ENCODE measurements at places on chromosomes 2 and 18.

DNA sequence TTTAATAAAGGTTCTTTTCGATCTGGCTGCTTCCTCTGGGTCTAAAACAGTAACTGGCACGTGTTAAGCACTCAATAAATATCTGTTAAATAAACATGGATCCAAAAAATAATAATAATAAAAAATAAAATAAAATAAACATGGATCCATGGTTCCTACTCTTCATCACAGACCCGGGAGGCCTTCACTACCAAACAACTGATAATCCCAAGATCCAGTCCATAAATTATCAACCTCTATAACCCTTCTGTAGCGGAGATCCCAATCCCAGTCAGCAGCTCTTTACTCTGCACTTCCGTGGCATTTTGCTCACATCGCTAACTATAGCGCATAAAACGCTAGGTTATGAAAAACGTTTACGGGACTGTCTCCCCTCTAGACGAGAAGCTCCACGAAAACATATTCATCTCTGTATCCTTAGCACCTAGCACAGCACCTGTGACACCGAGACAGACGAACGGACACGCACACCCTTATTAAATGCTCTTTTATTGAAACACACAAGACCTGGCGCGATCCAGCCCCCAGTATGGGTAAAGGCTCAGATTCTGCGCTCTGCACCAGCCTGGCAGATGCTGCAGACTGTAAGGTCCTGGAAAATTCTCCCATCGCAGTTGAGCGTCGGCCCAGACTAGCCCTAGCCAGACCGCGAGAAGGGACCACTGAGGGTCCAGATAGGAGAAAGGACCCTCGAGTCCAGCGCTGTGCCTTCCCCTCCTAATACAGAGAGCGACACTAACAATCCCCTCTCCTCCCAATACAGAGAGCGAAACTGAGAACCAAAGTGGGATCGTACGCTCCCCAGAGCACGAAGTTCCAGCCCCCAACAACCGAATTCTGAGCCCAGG, 770 bp downstream of the NBAS start:
- peak; percentile 15 for DNase-seq

- DNase-seq = no peak
These were observed 288.6 kb downstream of the MYCN start for GRCh38 chr2:16228951-16229350.

DNA sequence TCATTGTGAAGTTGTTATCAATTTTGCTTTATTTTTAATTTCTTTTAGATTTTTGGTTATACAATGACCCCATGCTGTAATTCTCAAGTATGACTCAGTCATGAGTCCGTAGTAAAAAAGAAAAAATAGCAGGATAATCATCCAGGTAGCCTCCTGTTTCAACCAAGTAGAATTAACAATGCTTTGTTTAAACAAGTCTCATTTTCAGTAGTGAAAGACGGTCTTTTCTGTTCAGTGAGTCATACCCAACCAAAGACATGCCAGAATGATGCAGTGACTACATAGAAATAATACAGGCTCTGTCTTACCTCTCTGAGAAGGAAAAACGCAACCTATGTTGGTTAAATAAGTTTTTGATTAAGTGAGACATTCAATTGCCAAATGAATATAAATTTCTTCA, 67.8 kb upstream of the DSC1 start:
- no peak for DNase-seq

DNA sequence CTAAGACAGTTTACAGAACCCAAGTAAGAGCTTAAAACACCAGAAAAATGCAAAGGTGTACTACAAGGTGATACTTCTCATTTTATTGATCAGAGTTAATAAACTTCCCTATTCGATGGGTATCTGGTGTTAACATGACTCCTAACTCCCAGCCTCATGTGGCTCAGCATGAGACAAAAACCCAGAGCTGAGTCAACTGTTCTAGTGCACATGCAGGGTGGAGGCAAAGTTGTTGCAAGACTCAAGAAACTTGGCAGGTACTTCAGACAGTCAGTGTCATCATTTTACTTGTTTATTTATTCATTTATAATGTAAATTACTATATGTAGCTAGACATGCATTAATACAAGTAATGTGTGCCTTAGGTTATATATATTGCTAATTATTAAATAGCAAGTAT, 216.6 kb upstream of the DSEL start:
- no peak for DNase-seq

DNA sequence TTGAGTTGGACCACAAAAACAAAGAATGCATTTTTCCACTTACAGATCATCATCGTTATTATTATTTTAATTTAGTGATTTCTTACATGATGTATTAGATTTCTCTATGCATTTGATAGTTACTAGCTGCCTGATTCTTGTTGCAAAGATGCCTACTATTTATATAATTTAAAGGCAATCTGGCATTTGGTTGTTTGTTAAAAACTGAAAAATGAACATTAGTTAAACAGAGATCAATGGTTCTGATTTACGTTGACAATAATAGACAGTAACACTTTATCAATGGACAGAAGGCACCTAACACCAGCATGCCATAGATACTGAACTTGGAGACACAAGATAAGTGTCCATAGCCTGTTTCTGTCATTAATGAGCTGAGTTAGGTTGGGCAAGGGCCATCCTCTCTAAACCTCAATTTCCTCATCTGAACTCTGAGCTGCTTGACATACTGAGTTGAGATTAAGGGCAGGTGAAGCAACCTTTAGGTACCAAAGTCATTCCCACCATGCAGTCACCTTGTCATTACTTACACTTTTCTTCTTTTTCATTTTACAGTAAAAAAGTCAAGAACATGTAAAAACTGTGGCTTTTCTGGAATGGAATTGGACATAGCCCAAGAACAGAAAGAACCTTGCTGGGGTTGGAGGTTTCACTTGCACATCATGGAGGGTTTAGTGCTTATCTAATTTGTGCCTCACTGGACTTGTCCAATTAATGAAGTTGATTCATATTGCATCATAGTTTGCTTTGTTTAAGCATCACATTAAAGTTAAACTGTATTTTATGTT, 3.1 kb downstream of the CCL20 start:
- DNase-seq = no peak

GRCh38 chr2:3505771-3506170, 13.6 kb downstream of the ADI1 start:
- DNase-seq = no peak

GRCh38 chr2:38239452-38239851, 137.6 kb downstream of the ATL2 start:
- DNase-seq = no peak

- DNase-seq = no peak
These were observed 329.9 kb upstream of the RAB12 start for GRCh38 chr18:8279346-8279745.

DNA sequence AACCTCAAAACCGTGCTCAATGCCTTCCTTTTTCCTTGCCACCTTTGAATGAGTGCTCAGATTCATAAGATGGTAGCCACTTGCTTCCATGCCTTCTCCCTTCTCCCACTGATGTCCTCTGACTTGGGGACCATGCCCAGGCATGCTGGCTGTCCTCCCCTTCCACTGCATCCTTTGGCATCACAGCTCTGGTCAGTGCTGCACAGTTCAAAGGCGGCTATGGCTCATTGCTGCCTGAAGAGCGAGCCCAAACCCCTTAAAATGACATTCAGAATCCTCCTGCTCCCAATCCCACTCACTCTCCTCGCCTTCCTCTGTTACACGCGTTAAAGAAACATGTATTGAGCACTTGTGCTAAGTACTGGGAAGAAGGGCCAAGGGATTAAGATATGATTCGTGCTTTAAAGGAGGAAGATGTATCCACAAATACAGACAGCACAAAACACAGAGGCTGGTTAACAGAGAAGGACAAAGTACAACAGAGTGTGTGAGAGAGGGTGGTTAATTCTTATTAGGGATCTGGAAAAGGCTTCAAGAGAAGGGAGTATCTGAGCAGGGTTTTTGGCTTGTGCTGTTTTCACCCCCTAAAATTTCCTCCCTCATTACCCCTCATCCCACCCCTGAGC, 81.8 kb downstream of the CERKL start:
- no peak for DNase-seq

DNA sequence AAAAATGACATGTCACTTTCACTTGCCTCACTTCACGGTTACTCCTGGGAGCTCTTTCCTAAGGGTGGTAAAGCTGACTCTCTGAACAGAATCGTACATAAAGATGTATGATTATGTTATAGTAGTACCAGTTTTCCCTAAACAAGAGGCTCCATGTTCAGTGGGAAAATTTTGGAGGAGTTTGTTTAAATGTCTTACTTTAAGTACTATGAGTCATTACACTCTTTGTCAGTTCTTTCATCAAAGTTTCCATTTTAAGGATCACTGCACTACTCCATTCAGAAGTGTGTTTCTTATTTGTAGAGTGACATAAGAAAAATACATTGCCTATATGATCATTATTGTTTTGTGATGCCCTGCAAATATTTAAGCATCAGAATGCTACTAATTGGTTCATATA, 121.1 kb upstream of the FIGN start:
- no peak for DNase-seq

GRCh38 chr2:17827785-17828184, 11.5 kb downstream of the MSGN1 start:
- DNase-seq = no peak

- DNase-seq = no peak
These were observed 65.6 kb downstream of the EMX1 start for GRCh38 chr2:72982781-72983499.

DNA sequence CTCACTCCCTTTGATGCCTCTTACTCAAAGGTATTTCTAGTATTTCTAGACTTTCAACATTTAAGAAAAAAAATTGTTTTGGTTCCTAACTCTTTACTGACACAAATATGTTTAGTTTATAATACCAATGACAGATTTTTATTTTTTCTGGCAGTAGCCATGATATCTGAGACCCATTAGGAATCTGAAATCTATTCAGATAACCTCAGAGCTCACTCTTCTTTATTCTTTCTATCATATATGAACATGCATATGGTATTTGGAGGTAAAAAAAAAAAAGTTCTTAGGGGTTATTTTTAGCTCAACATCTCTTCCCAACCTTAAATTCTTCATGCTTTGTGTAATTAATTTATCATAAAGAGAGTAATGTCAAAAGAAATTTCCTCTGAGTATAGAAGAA, 465.5 kb downstream of the CDH2 start:
- no peak for DNase-seq

GRCh38 chr18:10437837-10438236, 16.6 kb upstream of the APCDD1 start:
- no peak for DNase-seq

- peak; percentile 47 for DNase-seq
These were observed 63.3 kb downstream of the RAB31 start for GRCh38 chr18:9771261-9771976.

- DNase-seq = no peak
These were observed 53.1 kb upstream of the NOSTRIN start for GRCh38 chr2:168749297-168749696.

DNA sequence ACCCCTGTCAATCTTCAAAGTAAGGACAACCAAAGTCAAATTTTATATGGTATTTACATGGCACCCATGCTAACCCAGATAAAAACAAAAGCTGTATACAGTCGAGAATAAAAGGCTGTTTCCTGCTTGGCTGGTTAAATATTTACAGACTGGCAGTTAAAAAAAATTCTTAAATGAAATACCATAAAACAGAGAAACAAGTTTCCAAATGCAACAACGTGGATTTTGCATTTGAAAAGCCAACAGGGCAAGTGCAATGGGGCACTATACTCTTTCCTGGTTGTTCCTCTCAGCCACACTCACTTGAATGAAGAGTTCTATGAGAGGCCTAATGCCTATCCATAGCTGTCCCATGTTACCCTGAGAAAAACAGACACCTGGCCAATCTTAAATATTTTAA, 6.1 kb upstream of the NR4A2 start:
- no peak for DNase-seq

GRCh38 chr2:166436189-166436588, 57.9 kb downstream of the SCN7A start:
- no peak for DNase-seq

DNA sequence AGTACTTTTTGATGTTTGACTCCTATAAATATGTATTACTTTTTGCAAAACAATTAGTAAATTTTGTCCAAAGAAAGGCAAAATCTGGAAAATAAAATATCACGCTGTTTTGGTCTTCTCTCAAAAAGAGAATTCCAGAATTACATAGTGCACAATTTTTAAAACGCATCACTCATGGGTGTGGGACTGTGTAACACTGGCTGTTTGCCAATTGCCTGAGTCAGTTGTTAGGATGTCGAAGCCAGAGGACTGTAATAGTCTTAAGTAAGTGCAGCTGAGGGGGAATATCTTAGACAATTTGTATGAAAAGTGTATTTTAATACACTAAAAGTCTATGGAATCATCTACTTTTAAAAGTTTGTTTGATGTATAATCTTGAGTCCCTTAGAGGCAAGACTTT, 24.1 kb upstream of the EPHA4 start:
- DNase-seq = no peak

DNA sequence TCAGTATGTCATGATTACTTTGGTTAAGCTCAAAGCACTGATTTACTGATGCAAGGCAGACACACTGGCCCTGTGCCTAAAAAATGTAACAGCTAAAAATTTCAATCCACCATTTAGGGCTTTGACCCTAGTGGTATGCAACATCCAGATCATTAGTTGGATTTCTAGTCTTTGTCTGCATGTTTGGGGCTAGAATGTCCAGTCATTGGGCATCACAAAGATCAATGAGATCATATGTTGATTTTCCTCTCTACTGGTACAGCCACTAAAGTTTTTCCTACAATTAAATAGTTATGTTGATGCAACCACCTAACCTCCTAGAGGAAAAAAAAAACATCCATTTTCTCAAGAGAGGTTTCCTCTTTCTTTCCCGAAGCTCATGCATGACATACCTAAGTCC, 53.4 kb upstream of the REV1 start:
- DNase-seq = no peak

- no peak for DNase-seq
These were observed 26.4 kb upstream of the ARMC9 start for GRCh38 chr2:231172025-231172424.

GRCh38 chr2:134445116-134445515, 191.2 kb downstream of the MGAT5 start:
- no peak for DNase-seq

DNA sequence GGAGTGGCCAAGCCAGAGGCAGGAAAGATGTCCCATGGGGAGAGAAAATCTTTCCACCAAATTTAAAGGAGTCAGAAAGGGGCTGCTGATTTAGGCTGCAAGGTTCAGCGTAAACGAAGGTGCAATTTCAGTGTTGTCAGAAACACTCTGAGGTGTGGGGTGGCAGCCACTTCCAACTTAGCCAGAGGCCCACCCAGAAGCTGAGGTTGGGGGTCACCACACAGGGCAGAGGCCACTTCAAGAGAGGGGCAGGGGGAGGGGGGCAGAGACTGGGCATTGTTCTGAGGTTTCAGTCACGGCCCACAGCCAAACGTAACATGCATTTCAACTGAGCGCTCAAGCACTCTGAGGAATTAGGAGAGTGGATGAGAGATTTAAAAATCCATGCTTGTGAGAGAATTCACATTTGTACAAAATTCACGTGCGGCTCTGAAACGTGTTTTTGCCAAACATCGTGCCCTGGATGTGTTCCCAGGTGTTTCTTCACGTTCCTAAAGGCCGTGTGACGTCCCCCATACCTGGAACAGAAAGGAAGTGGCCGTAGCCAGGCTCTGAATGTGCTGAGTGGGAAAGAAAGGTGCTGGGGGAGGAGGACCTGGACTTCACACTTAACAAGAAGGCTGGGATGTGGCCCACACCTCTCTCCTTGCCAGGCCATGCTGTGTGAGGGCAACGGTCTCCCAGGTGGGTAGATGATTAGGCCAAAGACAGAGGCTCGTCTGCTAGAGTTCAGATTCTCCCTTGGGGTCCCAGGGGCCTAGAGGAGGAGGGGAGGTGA, 19.5 kb upstream of the BOK start:
- no peak for DNase-seq

GRCh38 chr2:10161961-10162441, 39.5 kb downstream of the RRM2 start:
- DNase-seq = no peak

GRCh38 chr2:79275863-79276262, 116.3 kb upstream of the REG3A start:
- no peak for DNase-seq
